COLO829 (cell line): ENCODE measurements at places on chromosomes 4 and X.
A peak's percentile ranks its signal among the peaks of the same experiment; 100 is the strongest.

DNA sequence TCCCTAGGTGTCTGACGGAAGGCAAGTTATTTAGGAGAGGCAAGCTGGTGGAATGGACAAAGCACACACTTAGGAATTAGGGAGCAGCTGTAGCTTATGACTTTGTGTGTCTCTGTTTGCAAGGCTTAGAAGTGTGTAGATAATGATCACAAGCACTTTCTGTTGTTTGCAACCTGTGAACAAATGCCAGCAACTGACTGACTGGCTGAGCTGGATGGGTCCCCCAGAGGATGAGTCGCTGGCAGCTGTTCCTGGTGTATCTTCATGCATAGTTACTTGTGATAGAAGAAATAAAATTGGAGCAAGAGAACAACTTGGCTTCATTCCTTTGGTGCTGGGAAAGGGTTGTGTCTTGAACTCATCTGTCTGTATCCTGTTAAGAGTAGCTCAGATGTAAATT lies 64.2 kb upstream of the BEND4 start:
- no peak for DNase-seq

DNA sequence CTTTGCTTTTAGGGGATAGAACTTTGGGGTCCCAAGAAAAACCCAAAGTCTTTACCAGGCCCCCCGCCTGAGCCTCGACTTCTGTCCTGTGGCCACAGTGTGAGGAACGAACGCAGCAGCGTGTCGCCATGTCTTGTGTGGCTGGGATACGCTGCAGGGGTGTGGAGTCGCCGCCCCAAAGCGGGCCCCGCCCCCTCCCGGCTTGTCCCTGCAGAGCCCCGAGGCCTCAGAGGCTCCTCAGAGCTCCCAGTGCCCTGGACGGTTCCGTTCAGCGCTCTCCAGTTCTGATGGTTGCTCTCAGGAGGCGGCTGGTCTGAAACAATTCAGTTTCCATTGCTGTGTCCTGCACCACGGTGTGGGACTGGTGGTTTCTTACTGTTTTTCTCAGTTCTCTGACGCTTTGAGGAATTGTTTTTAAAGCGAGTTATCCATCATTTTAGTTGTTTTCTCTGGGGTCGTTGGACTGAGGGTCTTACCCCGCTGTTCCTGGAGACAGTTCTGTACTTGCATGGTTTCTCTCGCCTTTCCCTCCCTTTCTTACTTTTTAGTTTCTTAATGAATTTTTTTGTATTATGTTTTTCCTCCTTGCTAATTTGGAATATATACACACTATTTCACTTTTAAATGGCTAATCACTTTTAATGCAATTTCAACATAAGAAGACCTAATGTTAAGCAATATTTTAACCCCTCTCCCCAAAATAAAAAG lies 1.6 kb upstream of the IDUA start:
- DNase-seq, result no peak

DNA sequence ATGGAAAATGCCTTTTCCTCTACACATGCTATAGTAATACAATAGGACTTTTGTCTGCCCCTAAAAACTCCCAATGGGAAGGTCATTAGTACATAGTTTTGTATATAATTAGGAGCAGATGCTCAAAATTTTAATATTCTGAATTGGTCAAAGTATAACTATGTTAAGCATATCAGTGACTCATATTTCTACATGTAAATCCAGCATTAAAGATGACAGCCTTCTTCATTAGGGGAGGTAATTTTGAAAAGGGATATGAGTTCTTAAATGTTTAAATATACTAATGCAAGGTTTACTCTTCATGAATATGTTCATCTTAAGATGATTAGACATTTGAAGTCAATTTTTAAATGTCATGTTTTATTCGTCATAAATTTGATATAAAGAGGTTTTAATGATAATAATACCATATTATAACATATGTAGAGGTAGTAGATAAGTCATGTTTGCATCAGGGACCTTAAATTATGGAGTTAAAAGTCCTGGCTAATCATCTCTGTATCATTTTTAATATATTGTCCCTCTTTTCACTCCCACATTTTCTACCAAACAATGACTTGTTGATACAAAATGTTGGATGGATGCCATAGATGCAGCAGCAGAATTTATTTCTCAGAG lies 218.8 kb downstream of the STPG2 start:
- DNase-seq, result no peak

DNA sequence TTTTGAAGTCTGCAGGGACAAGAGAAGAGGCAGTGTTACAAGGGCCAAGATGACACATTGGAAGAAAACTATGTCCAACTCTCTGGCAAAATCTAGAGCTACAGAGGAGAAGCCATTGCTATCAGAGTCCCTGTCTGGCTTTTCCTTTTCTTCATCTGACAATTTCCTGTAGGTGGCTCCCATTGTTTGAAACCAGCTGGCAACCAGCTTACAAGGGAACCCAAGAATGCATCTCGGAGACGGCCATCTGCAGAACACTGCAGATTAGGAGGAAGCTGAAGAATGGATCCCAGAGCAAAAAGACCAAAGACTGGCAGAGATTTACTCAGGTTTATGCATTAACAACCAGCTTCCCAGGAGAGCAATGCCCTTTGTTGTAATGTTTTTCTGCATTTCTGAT lies 216.2 kb upstream of the CTSO start:
- no peak for DNase-seq

DNA sequence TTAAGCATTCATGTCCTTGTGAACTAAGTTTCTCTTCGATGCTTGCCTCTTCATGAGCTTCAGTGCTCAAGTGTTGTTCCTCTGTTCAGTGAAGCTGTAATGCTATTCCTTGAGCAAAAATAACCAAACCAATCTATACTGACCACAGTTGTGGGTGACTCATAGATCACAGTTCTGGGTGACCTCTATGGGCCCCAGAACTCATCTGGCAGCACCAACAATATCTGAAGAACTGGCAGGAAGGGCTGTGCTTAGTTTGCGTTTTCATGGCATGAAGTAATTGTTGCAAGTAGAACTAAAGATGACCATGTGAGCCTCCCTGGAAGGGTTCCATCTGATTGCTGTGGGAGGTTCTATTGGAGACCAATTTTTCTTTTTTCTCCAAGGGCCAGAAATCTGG lies 106.2 kb downstream of the CCNG2 start:
- DNase-seq, result no peak

- DNase-seq, result no peak
Observed at GRCh38 chr4:42596918-42597317, 60.0 kb downstream of the ATP8A1 start.

DNA sequence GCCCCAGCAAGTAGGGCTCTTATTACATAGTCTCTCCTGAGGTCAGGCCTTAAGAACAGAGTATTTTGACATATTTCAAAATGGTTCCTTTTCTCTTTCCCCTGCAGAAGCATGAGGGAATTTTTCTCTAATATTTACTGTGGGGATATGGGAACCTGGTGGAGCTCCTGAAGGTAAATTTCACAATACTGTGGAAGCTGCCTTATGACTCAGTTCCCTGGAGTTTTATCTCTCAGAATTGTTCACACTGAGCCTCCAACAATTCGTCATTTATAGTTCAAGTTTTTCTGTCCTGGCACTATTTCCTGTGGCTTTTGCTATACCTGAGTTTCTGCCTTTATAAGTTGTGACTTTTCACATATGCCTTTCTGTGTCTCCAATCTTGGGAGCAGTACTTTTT lies 607.2 kb upstream of the NDST4 start:
- DNase-seq, result no peak

GRCh38 chr4:98496152-98496845 lies 162.1 kb downstream of the TSPAN5 start:
- DNase-seq, result no peak

GRCh38 chr4:103075435-103075893 lies 1.1 kb downstream of the SLC9B2 start:
- peak; percentile 3 for DNase-seq

- DNase-seq, result no peak
Observed at GRCh38 chrX:75230296-75230695, 43.6 kb upstream of the UPRT start.

- DNase-seq, result no peak
Observed at GRCh38 chrX:24396236-24396930, 35.9 kb downstream of the SUPT20HL1 start.

DNA sequence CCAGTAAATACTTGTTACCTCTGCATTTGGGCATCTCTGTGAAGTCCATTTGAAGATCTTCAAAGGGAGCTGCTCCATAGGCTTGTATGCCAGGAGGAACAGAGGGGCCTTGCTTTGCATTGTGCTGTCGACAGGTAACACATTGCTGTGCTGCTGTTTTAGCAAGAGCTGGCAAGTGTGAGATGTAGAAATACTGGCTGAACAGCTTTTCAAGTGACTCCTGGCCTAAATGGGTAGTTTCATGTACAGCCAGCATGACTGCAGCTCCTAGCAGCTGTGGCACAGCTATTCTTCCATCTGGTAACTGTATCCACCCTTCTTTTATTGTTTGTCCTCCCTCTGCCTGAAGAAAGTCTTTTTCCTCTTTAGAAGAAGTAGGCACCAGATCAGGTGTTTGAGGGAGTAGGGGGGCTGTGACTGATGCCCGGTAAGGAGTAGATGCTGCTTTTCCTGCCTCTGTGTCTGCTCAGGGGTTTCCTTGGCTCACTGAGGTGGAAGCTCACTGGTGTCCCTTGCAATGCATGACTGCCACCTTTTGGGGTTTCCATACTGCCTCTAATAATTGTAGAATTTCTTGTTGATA lies 965.3 kb downstream of the CCSER1 start:
- no peak for DNase-seq

DNA sequence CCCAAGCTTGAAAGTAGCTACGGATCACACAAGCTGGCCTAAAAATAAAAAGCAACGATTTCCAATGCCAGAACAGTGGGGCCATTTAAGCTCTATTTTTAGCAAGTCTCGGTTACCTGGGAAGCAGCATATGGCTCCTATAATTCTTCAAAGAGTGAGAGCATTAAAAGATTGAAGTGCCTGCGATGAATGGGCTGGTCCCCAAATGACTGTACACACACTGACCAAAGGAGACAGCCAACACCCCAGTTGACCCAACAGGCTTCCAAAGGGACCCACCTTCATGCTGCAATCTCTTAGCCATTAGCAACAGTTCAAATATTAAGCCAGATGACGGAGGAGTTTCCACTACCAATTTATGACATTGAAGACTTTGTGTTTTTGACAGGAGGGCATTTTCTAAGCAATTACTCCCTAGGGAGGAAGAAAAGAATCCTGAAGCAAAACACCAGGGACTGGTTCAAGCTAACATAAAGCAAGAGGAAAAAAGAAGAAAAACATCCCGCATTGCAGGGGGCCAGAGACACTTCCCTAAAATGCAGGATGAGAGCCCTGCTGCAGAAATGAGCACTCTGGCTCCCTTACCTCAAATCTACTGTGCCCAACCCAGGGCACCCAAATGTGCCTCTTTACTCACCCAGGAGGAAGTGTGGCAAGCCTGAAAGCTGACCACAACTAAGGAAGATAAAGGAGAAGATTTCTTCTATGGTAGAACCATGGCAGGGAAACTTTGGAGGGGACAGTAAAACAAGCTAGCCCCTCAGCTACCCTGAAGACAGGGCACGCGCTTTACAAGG lies 21.6 kb downstream of the SH3KBP1 start:
- no peak for DNase-seq

GRCh38 chr4:151519728-151520415 lies 110.9 kb downstream of the FHIP1A start:
- no peak for DNase-seq

DNA sequence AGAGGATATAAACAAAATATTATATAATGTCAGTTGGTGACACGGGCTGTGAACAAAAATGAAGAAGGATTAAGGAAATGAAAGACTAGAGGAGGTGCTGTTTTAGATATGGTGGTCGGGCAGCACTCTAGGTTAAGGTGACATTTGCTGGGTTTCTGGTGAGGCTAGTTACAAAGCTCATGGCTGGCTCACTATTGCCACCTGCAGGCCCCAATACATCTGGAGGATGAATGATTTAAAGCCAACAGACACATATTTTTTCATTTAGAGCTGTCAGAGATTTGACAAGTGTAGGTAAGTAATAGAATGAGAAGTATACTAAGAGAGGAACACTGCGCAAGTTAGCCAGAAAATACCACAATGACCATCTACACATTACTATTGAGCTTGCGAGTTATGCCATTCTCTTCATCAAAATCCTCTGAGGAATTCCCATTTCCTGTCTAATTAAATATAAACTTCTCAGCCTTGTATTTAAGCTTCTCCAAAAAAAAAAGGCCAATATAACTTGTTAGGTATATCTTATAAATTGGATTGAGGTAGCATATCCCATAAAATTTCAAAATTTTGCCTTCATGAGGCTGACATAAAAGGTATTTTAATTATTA lies 6.4 kb upstream of the FGG start:
- peak; percentile 75 for DNase-seq

- no peak for DNase-seq
Observed at GRCh38 chr4:154435895-154436294, 55.7 kb downstream of the DCHS2 start.

DNA sequence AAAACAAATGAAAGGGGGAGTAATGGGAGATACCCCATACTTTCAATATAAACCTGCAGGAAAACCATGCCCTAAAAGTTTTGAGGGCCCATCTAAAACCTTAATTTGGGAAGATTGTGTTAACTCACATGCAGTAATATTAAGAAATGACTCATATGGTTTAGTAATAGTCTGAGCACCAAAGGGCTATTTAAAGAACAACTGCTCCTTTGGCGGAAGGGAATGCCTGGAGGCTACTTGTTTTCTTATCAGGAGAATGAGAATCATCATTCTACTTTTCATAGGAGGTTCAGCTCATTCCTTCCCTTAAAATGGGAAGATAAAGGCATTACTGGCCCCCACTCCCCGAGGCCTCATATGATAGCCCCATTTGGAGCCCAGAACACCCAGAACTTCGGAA lies 47.6 kb downstream of the SPIN3 start:
- peak; percentile 8 for DNase-seq

GRCh38 chr4:9781343-9782135 lies at the start of gene DRD5:
Gene DRD5 (plus strand): TSS chr4:9781634. CDS start chr4:9782030, 396 bp downstream.
- DNase-seq, result no peak

- DNase-seq, result peak; percentile 45
Observed at GRCh38 chr4:38034986-38035882, 75.0 kb downstream of the PTTG2 start.

DNA sequence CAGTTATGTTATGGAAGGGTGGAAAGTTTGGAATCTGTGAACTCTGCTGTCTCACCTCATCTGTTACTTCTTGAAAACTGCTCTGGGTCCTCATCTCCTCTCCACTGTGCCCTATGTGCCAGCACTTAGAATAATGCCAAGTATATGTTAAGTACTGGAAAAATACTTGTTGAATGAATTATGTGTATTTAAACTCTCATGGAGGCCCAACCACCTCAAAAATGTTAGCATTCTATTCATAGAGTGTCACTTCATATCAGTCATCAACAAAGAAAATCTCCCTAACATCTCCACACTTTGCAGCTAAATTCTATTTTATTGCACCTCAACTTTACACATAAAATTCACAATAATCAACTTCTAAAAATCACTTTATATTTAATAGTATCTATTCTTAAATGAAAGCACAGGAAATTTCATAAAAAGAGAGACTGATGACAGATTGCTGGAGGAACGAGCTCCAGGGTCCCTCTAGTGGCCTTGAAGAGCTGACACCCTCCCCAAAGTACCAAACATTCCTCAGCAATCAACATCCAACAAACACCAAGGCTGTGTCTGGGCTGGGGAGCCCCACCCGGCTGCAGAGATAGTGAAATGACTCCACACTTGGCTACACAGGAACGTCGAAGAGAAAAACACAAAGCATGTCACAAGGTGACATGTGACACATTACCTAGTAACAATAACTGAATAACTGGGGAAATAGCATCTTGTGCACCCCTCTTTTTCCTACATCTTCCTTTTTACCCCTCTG lies 45.8 kb downstream of the SLC39A8 start:
- peak; percentile 23 for DNase-seq
